ENCODE measurements at places on chromosomes 1 and 21.

- DNase-seq = no peak
Measured at GRCh38 chr1:97764991-97765390, 155.8 kb downstream of the DPYD start.

- no peak for DNase-seq
Measured at GRCh38 chr1:71053146-71053545, 5.5 kb upstream of the PTGER3 start.

GRCh38 chr1:48052923-48053291 lies 55.7 kb upstream of the TRABD2B start:
- DNase-seq = no peak

DNA sequence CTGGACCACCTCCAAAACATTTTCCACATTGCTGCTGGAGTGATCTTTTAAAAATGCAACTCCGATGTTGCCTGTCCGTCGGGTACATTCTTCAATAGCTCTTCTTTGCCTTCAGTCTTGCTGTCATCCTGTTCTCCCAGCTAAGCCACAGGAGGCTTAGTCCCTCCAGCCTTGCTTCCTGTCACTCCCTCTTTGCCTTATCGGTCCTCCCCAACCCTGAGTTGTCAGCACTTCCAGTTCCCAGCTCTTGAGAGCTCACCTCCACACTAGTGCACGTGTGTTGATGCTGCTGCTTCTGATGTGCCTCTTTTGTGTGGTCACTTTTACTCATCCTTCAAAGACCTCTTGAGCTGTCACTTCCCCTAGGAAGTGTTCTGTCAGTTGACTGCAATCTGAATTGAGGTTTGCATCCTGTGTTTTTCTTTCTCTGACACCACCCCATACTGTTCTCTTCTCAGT lies 15.3 kb downstream of the UCK2 start:
- DNase-seq = no peak

GRCh38 chr1:111249960-111250359 lies 22.4 kb downstream of the CHI3L2 start:
- DNase-seq = no peak

DNA sequence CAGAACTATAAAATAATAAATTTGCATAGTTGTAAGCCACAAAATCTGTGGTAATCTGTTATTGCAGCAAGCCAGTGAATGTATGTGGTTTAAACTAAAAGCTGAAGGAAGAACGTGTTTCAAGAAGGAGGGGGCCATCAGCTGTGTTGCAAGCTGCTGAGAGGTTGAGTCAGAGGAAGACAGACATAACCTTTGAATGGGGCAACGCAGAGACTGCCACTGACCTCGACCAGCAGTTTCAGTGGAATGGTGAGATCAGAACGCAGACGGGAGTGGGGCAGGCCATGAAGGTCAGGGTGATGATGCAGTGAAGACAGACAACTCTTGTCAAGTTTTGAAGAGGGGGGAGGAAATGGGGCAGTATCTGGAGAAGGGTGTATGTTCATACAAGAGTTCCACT lies 23.2 kb upstream of the QSOX1 start:
- DNase-seq = no peak

DNA sequence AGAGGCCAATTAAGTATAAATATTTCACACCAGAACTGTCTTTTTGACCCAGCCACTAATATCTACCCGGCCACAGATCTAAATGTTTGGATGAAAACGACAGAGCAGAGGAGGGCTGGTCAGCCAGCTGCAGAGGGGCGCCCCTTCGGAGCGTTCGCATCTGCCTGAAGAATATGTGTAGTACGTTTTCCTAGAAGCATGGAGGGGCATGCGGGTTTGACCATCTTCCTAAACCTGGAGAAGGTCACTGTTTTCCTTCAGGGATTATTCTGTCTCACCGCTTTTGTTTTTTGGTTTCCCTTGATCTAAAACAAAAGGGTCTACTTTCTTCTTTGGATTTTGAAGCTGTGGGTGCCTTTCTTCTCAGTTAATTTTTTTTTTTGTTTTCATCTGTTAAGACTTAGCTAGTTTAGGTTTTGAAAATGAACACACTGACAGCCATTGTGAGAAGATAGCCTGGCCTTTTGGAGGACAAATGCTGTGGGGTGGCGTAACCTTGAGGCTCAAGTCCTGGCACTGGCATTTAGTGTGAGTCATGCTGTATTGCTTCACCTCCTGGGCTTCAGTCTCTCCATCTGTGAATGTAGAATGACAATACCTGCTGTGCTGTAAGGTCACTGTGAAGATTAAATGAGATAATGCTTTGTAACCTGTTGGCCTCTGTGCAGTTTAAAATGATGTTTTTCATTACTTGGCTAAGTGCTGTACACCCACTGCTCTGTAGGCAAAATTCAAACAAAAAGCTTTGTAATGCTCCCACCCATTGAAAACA lies 74.1 kb upstream of the IRF2BP2 start:
- DNase-seq = peak; percentile 82

- peak; percentile 65 for DNase-seq
Measured at GRCh38 chr1:116855191-116855619, 54.5 kb upstream of the PTGFRN start.

DNA sequence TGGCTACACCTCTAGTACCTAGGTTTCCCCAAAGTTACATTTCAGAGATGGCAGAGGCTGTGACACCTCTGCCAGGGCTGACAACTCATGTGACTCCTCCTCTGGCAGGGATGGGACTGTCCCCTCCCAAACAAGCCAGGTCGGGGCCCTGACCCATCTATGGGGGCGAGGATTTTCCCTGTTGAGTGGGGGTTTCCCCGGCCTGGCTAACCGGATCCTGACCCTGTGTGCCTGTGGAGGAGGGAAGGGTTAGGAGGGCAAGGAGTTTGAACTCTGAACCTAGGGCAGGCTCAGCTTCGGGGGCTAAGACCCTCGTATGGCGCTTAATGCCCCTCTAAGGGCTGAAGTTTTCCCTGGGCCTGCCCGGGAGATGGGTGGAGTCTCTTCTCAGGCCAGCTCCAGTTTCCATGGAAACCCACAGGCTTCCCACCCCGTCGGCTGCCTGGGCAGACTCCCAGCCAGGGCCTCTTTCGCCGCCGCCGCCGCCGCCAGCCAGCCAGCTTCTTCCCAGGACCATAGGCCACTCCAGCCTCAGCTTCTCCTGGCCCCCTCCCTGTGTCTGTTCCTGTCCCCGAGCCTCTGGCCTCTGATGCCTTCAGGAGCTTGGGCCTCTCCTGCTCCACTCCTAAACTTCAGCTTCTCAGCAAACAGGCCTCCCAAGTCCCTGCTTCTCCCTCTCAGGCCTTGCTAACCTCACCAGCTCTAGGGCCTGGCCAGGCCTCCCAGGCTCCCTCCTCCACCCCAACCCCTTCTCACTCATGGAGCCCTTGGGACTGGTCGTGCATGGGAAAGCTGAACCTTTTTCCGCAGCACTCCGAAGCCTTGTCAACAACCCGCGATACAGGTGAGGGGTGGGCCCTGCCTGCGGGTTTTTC lies at the start of gene BTBD19:
BTBD19 (plus strand) TSS at position 461 of the 875 bp plus-strand sequence; CDS start at position 759, 298 bp downstream.
- DNase-seq = peak; percentile 94

DNA sequence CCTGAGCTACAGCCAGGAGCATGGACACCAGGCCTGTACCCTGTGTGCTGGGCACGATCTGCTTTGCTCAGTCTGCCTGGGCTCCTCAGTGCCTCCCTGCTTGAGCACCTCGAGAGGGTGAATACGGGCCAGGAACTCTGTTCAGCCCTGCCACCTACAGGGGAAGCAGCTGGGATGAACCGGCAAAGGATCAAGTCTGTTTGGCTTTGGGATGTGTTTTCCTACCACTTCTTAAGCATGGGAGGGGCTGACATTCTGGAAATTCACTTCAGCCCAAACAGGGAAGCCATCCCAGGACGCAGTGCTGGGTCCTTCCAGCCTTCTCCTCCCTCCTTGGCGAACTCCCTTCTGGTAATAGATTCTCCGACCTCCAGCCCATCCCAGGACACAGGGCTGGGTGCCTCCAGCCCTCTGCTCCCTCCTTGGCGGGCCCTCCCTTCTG lies 55.8 kb upstream of the SELENON start:
- DNase-seq = peak; percentile 85

GRCh38 chr1:159921251-159921650 lies 4.1 kb downstream of the TAGLN2 start:
- no peak for DNase-seq

GRCh38 chr1:59494145-59494833 lies 197.4 kb downstream of the FGGY start:
- DNase-seq = no peak

GRCh38 chr21:42539931-42540343 lies 26.3 kb downstream of the SLC37A1 start:
- no peak for DNase-seq

Measured in tibial artery (tissue), 4 donors.